ENCODE measurements at places on chromosomes 7 and 10.

GRCh38 chr7:121499624-121500023 lies 103.5 kb upstream of the FAM3C start:
- peak; percentile 73 for DNase-seq

- no peak for DNase-seq
Observed at GRCh38 chr10:14578060-14578952, 196.4 kb downstream of the FAM107B start.

DNA sequence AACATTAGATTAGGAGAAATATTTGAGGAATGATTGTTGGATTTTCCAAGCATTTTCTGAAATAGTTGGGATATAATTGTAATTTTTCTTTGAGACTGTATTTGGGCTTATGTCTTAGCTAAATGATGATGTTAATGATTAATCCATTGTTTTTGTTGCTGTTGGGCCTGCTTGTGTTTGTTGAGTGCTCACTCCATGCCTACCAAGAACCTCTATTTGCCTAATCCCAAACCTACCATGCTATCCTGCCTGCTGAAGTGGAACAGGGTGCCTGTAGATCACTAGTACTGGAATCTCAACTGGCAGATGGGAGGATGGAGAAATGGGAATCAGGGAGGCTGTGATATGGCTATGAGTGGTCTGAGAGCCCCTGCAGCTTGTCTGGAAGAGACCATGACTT lies 565.5 kb downstream of the SORCS3 start:
- DNase-seq: no peak

DNA sequence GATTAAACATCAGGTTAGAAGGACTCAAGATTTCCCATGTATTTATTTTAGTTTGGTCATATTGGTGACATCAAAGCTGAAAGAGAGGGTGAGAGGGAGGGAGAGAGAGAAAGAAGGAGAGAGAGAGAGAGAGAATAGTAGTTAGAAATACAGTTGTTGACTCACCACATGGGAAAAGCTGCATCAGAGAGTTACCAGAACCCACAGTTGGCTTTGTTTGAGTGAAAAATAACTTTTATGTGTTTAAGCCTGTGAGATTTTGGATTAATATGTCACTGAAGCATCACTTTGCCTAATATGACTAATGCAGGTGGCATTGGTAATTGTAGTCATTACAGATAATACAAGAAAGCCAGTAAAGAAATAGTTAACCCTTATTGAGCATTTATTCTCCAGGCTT lies 303.9 kb downstream of the REEP3 start:
- DNase-seq: no peak

- DNase-seq: no peak
Observed at GRCh38 chr7:96710544-96710943, 898 bp upstream of the SEM1 start.

GRCh38 chr10:126713594-126713993 lies 43.1 kb upstream of the C10orf90 start:
- DNase-seq: no peak

DNA sequence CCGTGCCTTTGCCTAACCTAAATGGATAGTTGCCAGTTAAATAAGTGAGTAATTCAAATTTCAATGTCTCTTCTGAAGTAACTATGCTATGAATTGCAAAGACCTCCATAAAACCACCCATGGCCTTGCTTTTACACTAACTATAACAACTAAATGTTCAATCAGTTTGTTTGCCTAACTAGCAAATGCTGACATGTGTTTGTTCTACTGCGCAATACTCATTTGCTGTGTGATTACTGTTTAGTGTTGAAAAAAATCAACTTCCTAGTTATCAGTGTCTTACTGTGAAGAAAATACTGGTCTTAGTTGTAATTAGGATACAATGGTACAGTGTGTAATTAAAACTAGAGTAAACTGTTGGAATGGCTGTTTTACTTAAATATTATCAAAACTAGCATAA lies 47.3 kb upstream of the GATAD1 start:
- no peak for DNase-seq

- DNase-seq: no peak
Observed at GRCh38 chr7:140007051-140007690, 55.6 kb downstream of the PARP12 start.

- peak; percentile 88 for DNase-seq
Observed at GRCh38 chr7:44884621-44885393, 523 bp downstream of the PURB start.

GRCh38 chr10:71687077-71687476 lies 32.5 kb downstream of the C10orf105 start:
- DNase-seq: no peak

- DNase-seq: no peak
Observed at GRCh38 chr10:93337309-93337721, 144.8 kb downstream of the MYOF start.

- DNase-seq: no peak
Observed at GRCh38 chr7:74371381-74372341, 82.0 kb upstream of the GTF2IRD1 start.

GRCh38 chr10:113450046-113450804 lies 102.6 kb upstream of the HABP2 start:
- no peak for DNase-seq

GRCh38 chr10:59362144-59362958 lies at the start of gene FAM13C:
Gene FAM13C (minus strand): TSS chr10:59362549. CDS start chr10:59362460, 89 bp downstream.
- peak; percentile 65 for DNase-seq

DNA sequence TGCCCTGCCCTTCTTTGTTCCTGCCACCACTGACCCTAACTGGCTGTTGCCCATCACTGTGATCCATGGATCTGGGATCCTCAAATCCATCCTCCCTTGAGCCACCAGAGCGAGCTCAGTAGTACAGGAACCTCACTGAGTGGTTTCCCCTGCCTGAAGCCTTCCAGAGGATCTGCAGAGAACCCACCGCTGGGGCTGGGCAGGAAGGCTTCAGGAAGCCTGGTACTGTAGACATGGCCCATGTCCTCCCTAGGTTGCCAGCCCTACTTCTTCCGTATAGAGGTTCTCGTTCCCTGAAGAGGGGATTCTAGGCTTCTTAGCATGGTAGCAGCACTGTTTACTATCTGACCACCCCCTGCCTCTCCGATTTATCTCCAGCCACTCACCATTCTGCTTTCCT lies 687.3 kb upstream of the FOXK1 start:
- DNase-seq: peak; percentile 51

DNA sequence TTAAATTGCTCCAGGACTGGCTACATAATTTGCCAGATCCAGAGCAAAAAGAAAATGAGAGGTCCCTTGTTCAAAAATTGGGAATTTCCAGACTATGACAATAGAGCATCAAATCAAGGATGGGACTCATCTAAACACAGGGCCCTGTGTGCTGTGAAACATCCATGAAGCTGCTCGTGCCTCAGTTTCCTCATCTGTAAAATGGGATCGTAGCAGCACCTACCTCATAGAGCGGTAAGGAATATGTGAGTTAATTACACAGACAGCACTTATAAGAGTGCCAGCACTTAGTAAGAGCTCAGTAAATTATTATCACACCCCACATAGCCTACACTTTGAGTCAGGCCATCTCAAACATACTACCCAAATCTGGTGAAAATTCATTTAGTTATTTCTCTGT lies 135.9 kb upstream of the RHEB start:
- no peak for DNase-seq

DNA sequence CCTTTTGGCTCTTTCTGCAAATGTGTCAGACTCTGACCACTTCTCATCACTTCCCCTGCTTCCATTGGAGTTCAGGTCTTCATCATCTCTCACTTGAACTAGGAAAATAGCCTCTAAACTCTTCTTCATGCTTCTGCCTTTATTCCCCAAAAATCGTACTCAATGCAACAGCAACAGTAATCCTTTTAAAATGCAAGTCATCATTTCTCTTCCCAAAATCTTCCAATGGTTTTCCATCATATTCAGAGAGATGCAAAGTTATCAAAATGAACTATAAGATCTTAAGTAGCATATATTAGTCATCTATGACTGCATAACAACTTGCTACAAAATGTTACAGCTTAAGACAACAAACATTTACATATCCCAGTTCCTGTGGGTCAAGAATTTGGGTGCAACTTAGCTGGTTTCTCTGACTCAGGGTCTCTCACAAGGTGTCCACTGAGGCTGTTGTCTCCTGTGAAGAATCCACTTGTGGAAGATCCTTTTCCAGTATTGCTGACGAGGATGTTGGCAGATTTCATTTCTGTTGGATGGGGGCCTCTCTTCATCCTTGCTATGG lies 31.0 kb upstream of the ETV1 start:
- DNase-seq: no peak

DNA sequence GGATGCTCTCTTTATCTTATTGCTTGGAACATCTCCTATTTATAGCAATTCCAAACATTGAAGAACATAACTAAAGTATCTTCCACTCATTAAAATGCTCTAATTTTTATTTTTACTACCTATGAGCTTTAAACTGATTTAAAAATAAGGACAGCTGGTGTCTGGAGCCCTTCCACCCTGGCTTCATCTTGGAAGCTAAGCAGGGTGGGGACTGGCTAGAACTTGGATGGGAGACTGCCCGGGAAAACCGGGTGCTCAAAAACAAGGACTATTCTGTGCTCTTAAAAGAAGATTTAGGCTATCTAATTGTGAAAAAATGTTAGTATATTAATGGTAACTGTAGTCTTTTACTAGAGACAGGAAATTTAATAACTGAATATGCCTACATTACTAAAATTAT lies 69.2 kb downstream of the ARMC3 start:
- DNase-seq: no peak

- no peak for DNase-seq
Observed at GRCh38 chr10:47024046-47024322, 112.8 kb downstream of the PTPN20 start.

DNA sequence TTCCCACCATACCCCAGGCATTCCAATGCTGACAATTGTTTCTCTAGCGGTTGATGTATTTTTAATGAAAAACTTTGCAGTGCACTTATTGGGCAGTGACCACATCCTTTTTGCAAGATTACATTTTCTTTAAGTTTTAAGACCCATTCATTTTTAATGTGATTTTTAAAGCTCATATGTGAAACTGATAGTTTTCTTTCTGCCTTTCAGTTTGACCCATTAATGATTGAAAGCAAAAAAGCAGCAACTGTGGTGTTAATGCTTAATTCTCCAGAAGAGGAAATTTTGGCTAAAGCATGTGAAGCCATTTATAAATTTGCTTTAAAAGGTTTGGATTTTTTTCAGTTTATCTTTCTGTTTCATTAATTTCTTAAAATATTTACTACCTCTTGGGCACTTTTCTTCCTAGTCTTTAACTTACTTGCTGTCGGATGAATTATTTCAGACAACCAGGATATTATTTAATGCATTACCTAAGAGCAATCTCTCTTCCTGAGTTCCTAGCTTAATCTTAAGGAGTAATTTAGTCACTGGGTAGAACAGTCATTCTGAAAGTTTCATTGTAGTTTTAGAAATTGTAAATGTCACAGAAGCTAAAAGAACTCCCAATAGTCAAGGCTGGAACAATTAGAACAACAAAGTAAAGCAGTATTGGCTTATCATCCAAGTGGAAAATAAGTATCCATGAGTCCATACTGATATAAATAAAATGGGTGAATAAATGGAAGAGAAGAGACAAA lies 18.3 kb downstream of the ARMC3 start:
- no peak for DNase-seq

DNA sequence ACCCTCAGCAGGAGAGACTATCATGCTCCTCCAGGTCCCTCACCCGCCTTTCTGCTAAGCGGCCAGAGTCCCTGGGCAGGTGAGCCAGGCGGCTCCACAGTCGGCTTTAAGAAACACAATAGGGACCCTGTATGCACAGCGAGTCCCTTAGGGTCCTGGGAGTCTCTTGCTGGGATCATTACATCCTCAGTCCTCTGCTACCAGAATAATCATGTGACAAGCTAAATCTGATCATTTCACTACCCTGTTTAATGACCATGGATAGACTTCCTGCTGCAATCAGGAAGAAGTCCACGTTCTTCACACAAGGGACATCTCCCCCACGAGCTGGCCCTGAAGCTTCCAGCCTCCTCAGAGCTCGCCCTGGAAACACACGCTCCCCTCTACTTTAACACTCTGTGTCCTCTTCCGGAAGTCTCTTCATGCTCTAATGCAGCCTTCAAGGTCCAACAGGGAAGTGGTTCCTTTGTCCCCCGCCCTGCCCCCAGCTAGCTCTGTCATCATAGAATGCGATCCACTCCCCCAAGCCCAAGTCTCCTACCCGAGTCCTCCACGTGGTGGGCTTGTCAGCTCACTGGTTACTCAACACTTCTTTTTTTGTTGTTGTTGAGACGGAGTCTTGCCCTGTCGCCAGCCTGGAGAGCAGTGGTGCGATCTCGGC lies 101.5 kb downstream of the RNF216 start:
- no peak for DNase-seq
